Activated CD8-positive, alpha-beta memory T cell treated with anti-CD3 and anti-CD28 coated beads, Interleukin-2, amount 10 ng/mL, durations not matched to agents 7 days and 5 days (primary cell): ENCODE measurements at places on chromosomes 1 and 21. TPM values are rescaled to one million over a fixed set of nuclear protein-coding genes. Genes with fewer than 3 reads are reported as not detected.

Gene OR2AK2
- not detected for total RNA-seq

DNA sequence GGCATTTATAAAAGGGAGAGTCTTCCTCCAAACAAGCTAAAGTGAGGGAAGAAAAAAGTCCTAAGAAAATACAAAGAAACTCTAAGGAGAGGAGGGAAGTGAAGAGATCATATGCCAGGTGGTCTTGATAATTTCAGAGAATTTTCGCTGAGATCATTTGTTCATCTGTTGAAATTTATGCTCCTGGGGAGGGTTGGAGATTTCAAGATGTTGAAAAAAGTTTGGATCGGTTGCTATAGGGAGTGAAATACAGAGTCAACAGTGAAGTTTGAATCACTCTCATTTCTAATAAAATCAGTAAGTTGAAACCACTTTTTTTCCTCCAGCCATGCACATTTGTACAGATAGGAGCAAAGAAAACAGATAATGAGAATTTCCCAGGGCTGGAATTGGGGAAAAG lies 299.1 kb upstream of the ADAMTS5 start:
- DNase-seq: no peak

GRCh38 chr1:156006666-156007376 lies 13.9 kb downstream of the SSR2 start:
- no peak for DNase-seq

DNA sequence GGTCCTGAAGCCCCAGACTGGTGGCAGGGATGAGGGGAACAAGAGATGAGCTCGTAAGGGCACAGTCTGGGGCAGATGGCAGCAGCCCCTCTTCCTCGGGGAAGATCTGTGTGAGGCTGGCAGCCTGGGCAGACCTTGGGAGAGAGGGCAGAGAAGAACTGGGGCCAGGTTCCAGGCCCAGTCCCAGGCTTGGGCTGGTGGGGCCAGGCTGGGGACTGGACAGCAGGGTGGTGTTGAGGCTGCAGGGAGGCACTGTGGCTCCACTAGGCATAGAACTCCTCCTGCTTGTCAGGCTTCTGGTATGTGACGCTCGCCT lies 35.7 kb downstream of the SDC3 start:
- DNase-seq: no peak

Gene FOXD3
- total RNA-seq: not detected

DNA sequence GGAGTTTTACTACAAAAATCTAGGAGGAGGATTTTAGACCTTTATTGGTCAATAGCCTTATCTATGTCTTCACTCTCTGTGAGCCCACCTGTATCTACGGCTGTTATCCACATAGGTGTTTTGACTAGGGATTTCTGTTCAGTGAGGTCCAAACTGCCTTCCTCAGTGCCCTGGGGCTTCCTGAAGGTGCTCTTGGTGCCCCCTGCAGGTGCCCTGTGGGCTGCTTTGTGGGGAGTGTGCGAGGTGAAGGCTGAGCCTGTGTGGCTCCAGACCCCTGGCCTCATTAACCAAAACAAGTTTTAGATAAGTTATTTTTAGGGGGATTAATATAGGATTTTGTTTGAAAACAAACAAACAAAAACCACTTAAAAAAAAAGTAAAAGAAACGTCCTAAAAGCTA lies 122.5 kb downstream of the KIF26B start:
- no peak for DNase-seq

GRCh38 chr1:116416854-116417513 lies 43.9 kb downstream of the ATP1A1 start:
- DNase-seq: no peak

DNA sequence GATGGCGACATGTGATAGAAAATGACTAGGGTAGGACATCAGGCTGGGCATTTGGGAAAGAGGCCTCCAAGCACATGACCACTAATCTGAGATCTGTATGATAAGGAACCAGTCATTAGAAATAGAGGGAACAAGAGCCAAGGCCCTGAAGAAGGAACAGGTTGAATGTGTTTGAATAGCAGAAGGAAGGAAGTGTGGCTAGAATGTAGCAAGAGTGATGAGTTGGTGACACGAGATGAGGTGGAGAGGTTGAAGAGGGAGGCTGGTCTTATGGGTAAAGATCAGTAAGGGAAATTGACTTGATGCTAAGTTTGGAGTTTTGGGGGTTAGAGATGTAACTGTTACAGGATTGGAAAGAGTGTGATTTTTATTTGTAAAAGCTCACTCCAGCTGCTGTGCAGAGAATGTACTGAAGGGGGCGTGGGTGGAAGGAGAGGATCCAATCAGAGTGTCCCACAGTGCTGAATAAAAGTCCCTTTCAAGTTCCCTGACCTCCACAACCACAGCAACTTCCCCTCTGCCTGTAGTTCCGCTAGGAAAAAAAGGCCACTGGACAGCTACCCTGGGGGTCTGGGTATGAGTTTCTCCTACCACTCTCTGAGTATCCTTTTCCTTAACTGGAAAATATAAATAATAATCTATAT lies 295.0 kb downstream of the OMA1 start:
- no peak for DNase-seq

DNA sequence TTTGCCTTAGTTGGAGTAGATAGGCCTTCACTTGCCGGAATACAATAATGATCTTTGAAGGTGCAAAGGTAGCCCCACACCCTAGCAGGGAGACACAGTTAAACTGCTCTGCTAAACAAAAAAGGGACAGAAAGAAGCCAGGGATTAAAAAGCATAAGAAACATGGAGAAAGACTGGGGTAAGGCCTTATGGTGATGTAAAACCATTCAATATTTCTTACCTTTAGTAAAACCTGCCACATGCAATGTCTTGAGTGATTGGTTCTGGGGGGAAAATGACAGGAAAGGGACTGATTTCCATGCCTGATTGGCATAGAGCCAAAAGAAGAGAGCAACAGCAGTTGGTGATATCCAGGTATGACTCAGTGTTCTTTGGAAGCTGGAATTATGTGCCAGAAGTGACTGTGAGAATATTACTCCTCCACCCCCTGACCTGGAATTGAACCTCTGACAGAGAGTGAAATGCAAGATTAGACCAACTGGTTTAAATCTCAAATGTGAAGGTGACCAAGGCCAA lies 8.1 kb downstream of the DNASE2B start:
- no peak for DNase-seq

- no peak for DNase-seq
Measured at GRCh38 chr1:53593758-53594380, 134.7 kb downstream of the DMRTB1 start.

GRCh38 chr1:209624558-209625549 lies 27.4 kb downstream of the LAMB3 start:
- no peak for DNase-seq

Gene ADAMTS5
- not detected for total RNA-seq

Gene NLRP3
- 0.33 TPM for total RNA-seq

Gene PLEKHA6
- total RNA-seq: 0.02 TPM

- DNase-seq: no peak
Measured at GRCh38 chr1:174726167-174726879, 273.4 kb upstream of the CACYBP start.

Gene FAM151A
- not detected for total RNA-seq

DNA sequence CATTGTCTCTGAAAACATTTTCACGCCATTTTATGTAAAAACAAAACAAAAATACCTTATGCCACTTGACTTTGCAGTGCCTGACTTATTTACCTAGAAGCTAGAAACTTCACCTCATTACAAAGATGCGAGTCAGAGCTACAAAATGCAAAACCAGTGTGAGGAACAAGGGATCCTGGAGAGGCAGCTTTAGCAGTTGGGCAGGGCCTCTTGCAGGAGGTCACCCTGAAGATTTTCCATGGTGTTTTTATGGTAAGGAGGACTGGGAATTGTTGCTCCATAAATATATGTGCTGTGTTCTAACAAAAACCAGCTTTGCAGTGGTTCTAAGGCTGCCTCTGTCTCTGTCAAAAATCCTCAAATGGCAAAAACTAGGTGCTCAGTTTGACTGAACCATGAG lies 36.4 kb upstream of the TARBP1 start:
- no peak for DNase-seq

DNA sequence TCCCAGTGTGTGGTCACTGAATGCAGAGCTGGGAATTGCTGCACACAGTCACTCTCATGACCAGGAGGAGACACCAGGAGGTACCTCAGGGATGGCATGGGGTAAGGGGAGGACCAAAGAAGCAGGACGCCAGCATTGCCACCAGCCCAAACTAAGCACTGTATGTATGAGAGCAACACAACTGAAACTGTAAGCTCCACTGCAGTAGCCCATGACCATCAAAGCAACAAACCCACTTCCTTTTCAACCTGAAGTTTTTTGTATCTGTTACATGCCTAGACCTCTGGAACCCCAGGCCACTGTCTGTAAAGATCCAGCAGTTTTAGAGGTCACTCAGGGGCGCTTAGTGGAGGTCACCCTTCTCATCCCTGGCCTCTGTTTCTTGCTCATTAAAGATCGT lies 164.3 kb downstream of the SETD4 start:
- DNase-seq: no peak

Gene HSF2BP
- total RNA-seq: 0.21 TPM
